ENCODE measurements at places on chromosomes 2 and 18. TPM values are rescaled to one million over a fixed set of nuclear protein-coding genes. Genes with fewer than 3 reads are reported as not detected.

DNA sequence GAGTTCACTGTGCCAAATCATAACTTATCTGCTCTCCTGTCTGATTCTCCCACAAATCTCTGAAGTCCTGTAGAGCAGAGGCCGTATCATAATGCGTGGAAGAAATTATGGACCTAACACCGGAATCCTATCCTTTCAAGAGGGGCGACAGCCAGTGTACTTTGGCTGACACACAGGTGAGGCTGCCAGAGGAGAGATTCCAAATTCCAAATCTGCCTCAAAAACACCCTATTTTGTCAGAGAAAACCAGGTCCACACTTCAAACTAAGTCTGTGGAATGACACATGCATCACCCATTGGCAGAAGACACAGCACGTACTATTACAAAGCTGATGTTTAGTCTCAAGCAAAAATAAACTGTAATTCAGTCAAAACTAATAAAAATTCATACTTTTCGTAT lies 139.2 kb upstream of the PID1 start:
- no peak for DNase-seq

LOXHD1 gene
- 0.07 TPM for total RNA-seq

- DNase-seq, result no peak
Measured at GRCh38 chr2:103353774-103354173, 591.9 kb downstream of the TMEM182 start.

GRCh38 chr18:21184396-21184996 lies 57.5 kb upstream of the GREB1L start:
- DNase-seq, result no peak

DNA sequence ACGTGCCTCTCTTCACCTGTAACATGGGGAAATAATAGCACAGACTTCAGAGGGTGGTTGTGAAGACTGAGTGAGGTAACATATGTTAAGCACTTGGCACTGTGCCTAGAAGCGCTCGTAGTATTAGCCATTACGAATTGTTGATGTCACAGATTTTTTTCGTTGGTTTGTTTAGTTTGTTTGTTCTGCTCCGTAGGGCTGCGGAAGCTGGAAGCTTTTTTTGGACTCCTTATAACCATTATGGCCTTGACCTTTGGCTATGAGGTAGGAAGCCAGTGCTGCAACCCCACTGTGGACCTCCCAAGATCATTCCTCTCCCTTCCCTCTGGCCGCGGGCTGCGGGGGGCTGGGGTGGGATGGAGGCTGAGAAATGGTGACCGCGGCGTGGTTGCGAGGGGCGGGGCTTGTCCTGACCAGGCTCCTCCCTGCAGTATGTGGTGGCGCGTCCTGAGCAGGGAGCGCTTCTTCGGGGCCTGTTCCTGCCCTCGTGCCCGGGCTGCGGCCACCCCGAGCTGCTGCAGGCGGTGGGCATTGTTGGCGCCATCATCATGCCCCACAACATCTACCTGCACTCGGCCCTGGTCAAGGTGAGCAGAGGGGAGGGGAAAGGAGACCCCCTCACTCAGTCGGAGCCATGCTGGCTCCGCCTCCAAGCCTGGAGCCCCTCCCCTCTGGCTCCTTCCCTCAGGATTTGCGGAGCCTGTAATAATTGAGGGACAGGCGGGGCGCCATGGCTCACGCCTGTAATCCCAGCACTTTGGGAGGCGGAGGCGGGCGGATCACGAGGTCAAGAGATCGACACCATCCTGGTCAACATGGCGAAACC lies 5.5 kb downstream of the SLC11A1 start:
- DNase-seq, result peak; percentile 95

C2orf69 gene
- total RNA-seq, result 21.6 TPM

KCNG2 gene
- 0.14 TPM for total RNA-seq

DPYSL5 gene
- total RNA-seq, result 3.8 TPM

TTN gene
- 0.80 TPM for total RNA-seq

DNA sequence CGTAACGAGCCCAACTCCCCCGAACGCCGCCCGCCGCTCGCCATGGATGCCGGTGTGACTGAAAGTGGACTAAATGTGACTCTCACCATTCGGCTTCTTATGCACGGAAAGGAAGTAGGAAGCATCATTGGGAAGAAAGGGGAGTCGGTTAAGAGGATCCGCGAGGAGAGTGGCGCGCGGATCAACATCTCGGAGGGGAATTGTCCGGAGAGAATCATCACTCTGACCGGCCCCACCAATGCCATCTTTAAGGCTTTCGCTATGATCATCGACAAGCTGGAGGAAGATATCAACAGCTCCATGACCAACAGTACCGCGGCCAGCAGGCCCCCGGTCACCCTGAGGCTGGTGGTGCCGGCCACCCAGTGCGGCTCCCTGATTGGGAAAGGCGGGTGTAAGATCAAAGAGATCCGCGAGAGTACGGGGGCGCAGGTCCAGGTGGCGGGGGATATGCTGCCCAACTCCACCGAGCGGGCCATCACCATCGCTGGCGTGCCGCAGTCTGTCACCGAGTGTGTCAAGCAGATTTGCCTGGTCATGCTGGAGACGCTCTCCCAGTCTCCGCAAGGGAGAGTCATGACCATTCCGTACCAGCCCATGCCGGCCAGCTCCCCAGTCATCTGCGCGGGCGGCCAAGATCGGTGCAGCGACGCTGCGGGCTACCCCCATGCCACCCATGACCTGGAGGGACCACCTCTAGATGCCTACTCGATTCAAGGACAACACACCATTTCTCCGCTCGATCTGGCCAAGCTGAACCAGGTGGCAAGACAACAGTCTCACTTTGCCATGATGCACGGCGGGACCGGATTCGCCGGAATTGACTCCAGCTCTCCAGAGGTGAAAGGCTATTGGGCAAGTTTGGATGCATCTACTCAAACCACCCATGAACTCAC lies 673 bp downstream of the PCBP1 start:
- peak; percentile 70 for DNase-seq

C2orf81 gene
- total RNA-seq, result 1.6 TPM

- DNase-seq, result no peak
Measured at GRCh38 chr2:181675254-181675653, 5.1 kb downstream of the NEUROD1 start.

DNA sequence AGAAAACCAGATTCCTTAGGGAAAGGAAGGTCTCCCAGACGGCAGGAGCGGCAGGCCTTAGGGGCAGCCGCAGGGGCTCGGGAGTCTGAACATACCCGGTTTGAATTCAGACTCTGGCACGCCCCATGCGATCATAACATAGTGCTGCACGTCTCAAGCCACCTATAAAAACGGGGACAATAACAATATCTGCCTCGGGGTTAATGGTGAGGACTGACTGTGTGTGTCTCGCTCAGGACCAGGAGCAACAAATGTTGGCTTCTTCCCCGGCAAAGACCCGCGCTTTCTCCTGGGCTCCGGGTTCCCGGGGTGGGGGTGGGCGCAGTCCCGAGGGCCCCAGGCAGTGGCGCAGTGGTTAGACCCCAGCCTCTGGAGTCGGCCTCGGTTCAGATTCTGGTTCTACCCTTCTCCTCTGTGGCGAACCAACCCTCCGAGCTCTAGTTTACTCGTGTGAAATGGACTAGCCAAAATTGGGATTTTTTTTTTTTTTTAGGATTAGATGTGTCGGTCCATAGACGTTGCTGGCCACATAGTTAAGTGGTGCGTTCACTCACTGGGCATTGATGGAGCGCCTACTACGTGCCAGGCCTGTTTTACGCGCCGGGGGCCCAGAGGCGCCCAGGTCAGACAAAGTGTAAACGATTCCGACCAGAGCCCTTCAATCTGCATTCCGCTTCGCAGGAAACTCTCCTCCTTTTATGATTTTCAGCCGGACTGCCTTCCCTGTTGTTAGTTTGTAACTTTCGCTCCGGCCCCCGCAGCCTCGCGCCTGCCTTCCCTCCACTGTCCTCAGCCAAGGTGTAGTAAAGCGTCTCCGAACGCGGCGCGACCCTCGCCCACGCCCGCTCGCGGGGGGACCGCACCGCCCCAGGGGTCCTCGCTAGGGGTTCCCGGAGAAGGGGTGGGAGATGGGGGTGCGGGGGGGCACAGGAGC lies 820 bp upstream of the SH3BP4 start:
- peak; percentile 72 for DNase-seq

FBXO48 gene
- total RNA-seq, result 0.52 TPM
